Stimulated activated CD8-positive, alpha-beta memory T cell treated with anti-CD3 and anti-CD28 coated beads, Interleukin-12 subunit alpha, Interleukin-12 subunit beta, amount 100 ng/mL, for 1 hour (primary cell): ENCODE measurements at places on chromosomes 2 and 18.

DNA sequence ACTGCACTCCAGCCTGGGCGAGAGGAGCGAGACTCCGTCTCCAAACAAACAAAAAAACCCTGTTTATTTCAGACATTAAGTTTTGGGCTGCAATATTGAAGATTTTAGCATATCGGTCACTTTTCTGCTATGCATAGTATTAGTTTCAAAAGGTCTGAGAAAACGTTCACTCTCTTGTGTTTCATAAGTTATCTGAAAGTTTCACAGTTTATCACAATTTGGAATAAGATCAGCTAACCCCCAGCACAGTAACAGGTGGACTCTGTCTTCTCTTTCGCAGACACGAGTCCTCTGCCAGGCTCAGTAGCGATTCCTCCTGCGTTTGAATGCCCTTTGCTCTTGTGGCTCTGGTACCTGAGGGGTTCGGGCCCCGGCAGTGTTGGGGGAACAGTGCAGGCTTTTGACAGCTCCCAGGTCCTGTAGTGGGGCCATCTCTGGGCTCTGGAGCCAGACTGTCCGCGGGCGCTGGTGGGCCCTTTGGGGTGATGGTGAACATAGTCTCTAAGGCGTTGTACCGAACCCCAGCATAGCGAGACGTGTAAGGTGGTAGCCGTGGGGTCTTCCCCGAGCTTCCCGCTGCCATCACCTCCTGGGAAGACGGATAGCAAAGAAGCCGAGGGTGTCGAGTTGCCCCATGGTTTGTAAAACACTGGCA, 20.4 kb downstream of the NFATC1 start:
- no peak for DNase-seq

- DNase-seq: no peak
Measured at GRCh38 chr2:59920307-59920706, 633.1 kb downstream of the BCL11A start.

- no peak for DNase-seq
Measured at GRCh38 chr2:15764683-15765011, 173.0 kb downstream of the DDX1 start.

DNA sequence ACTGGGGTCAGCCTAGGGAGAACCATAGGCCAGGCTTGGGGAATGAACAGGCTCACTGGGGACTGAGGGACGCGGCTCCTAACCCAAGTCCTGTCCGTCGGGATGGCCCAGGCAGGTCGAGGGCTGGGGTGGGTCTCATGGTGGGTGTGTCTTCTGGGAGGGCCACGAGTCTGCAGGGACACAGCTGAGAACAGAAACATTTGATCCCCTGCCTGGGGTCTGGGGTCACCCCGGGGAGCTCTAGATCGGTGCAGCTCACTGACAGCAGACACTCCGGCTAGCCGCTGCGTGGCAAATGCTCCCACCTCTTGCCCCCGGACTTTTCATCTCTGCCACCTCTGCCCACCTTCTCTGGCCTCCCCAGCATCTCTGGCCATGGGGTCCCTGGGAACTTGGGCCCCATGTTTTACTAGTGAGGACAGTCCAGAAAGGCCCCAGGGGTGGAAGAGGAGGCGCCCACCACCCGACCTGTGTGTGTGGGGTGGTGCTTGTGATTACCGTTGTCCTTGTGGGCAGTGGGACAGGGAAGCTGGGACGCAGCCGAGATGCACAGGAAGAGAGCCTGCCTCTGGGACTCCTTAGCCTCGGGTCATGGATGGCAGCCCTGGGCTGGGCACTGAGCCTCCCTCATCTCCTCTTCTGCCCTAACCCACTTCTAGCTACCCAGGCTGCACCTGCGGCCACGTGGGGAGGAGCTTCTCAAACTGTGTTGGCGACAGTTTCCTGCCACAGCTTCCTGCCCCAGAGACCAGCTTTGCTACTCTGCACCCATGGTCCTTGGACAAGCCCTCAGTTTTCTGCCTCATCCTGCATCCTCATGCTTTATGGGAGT, 4.9 kb downstream of the ZAP70 start:
- DNase-seq: peak; percentile 60

GRCh38 chr18:30446605-30447004, 595.9 kb downstream of the DSC3 start:
- no peak for DNase-seq

- DNase-seq: no peak
Measured at GRCh38 chr2:181123798-181124231, 143.4 kb downstream of the UBE2E3 start.

GRCh38 chr2:159118859-159119500, 150.5 kb downstream of the TANC1 start:
- DNase-seq: no peak

- DNase-seq: no peak
Measured at GRCh38 chr2:109446278-109447131, 167.3 kb downstream of the SEPTIN10 start.

- no peak for DNase-seq
Measured at GRCh38 chr2:12554224-12555011, 162.3 kb upstream of the TRIB2 start.

GRCh38 chr18:74916773-74917393, 292.1 kb downstream of the PTGR3 start:
- DNase-seq: no peak

- DNase-seq: no peak
Measured at GRCh38 chr2:159086826-159087225, 118.4 kb downstream of the TANC1 start.

- no peak for DNase-seq
Measured at GRCh38 chr2:12719400-12720277, 2.9 kb downstream of the TRIB2 start.

- DNase-seq: no peak
Measured at GRCh38 chr2:41924709-41925408, 123.0 kb upstream of the PKDCC start.

DNA sequence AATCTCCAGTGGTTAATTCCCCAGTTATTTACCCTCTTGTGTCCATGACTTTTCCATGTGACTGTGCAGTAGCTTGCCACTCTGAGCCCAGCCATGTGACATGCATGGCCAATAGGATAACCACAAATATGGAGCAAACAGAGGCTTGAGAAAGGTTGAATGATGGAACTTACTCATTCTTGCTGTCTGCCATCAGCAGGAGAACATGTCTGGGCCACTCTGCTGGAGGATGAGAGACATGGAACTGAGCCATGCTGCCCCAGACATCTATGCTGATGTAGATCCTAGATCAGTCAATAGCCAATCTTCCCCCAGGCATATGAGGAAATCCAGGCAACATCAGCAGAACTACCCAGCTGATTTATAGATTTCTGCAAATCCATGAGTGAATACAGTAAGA, 992.3 kb upstream of the FANCL start:
- no peak for DNase-seq

- no peak for DNase-seq
Measured at GRCh38 chr2:235171550-235172031, 219.8 kb downstream of the SH3BP4 start.

DNA sequence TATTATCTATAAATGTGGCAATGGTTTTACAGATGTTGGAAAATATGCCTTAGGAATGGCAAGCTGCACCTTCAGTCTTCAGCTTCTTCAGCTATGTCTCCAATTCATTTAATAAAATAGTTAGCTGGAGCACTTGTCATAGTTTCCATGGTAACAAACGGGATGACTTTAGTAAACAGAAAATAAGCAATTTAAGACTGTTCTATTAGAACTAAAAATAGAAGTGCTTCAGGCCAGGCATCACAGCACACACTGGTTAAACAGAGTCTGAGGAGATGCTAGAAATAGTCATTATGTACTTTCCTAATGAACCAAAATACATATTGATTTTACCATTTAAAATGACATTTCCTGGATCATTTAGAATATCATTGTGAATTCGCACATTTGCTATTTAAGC, 195.0 kb downstream of the GCA start:
- no peak for DNase-seq

GRCh38 chr18:38427736-38428135, 862.1 kb upstream of the CELF4 start:
- DNase-seq: no peak

- no peak for DNase-seq
Measured at GRCh38 chr18:61887838-61888237, 5.0 kb downstream of the RNF152 start.

DNA sequence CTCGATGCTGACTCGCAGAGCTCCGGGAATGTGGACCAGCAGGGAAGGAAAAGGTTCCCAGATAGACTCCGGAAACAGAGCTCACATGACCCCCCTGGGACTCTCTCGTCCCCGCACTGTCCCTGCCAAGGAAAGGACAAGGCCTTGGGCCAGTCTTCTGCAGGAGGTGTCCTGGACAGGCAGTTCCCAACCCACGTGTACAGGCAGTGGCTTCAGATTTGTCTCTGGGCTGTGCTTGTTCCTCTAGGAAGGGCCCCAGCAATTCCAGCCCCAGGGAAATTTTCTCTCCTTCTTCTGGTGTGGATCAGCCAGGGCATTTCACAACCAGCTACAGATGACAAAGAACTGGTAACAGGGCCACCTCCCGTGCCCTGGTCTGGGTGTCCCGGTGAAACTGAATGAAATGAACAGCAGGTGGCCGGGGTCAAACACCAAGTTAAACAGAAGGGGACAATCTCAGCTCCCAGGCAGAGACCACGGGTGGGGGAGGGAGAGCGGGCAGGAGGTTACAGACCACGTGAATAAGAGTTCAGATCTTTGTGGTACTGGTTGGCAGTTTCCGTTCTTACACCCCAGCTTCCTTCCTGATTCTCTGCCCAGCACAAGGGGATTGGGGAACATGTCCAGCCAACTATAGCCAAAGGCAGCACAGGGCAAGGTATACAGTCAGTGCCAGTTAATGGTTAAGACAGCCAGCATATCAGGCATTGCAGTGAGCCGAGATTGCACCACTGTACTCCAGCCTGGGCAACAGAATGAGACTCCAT, 52.2 kb upstream of the CAB39 start:
- DNase-seq: no peak

GRCh38 chr2:187358531-187358930, 89.5 kb downstream of the CALCRL start:
- no peak for DNase-seq

DNA sequence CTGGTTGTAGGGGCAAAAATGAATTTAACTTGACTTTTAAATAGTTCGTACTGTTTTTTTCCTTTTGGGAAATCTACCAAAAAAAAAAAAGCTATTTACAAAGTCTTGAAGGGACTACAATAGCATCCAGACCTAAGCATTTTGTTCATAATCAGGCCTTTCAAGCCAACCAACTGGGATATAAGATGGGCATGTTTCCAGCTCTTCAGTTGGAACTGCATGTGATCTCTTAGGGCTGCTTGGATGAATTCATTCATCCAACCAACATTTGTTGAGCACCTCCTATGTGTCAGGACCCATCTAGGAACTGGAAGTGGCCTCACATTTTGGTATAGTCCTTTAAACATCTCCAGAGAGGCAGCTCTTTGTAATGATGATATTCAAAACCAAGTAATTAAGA, 98.6 kb downstream of the AAK1 start:
- DNase-seq: no peak

GRCh38 chr18:76126327-76126726, 368.7 kb downstream of the ZNF516 start:
- no peak for DNase-seq

- no peak for DNase-seq
Measured at GRCh38 chr2:8623958-8624591, 57.8 kb upstream of the ID2 start.

- DNase-seq: no peak
Measured at GRCh38 chr2:149595056-149595963, 7.7 kb upstream of the MMADHC start.

GRCh38 chr2:240512109-240512485, 45.7 kb downstream of the ANKMY1 start:
- no peak for DNase-seq
